SHP77 treated with DMSO at 0.1 percent for 48 hours (cell line): ENCODE measurements at places on chromosomes 3 and 15.

- no peak for DNase-seq
These were observed 17.1 kb upstream of the RFC4 start for GRCh38 chr3:186823386-186823785.

DNA sequence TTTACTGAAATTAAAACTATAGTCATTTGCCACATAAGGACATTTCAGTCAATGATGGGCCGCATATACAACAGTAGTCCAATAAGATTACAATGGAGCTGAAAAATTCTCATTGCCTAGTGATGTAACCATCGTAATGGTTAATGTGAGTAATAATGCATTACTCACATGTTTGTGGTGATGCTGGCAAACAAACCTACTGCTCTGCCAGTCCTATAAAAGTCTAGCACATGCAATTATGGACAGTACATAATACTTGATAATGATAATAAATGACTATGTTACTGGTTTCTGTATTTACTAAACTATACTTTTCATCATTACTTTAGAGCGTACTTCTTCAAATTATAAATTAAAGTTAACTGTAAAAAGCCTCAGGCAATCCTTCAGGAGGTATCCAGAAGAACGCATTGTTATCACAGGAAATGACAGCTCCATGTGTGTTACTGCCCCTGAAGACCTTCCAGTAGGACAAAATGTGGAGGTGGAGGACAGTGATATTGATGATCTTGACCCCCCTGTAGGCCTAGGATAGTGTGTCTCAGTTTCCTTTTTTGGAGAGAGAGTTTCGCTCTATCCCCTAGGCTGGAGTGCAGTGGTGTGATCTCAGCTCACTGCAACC, 102.7 kb downstream of the ATP1B3 start:
- no peak for DNase-seq

DNA sequence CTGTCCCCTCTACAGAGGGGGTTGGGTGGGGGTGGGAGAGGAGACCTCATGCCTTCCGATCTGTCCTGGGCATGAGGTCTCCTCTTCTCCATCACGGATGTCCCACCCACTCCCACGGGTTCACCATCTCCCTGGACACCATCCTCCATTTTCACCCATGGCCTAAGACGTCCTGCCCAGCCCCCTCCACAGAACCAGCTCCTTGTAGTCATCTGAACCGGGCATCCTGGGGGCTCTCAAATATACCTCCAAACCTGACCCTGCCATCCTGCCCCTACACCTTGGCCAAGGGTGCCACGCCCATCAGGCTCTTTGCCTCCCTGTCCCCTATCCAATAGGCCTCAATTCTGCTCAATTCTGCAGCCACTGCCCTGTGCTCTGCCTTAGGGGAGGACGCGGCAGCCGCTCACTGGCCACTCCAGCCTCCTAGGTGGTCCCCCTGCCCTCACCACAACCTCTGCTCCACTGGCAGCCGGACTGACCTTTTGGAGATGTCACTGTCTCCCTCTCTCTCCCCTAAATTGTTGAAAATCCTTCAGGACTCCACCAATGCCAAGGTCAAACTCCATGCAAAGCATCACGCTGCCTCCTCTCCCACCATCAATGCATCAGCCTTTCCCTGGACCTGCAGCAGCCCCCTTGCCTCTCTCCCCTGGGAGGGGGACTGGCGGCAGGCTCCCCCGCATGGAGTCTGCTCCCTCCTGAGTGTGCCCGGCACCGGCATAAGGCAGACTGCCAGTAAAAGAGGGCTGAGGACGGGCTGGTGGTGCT, 9.4 kb upstream of the ANPEP start:
- no peak for DNase-seq

DNA sequence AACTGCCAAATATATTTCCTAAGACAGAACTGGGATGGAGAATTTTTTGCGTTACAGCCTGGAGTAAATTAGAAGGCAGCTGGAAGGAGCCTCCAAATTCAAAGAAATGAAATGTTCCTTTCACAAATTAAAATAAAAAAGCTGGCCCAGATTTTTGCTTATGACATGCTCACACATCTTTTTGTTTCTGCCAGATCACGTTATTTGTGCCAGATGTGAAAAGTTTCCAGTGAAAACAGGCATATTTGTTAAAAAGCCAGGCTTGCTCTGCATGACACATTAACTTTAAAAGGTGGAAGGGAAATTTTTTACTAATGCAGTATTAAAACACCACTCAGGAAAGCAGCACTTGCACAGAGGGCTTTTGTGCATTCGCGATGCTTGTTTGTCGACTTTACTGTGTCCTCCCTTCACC, 23.3 kb upstream of the ACKR4 start:
- DNase-seq: no peak

DNA sequence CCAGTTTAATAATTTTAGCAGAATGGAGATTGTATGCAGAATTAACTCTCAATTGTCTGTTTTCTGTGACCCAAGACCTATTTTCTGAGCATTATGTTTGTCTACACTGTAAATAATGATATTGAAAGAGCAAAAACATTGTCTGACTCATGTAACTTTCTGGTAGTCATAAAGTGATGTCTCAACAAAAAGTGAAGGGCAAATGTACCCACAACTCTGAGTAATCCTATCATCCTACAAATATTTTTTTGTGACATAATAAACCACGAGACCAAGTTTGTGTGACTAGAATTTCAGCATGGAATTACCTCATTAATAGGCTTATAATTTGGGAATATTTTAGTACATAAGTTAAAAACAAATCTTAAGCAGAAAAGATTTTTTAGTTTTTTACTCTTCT, 15.4 kb upstream of the ABHD10 start:
- DNase-seq: no peak

- DNase-seq: no peak
These were observed 244.0 kb downstream of the OCA2 start for GRCh38 chr15:27855137-27855536.
